Activated CD4-positive, alpha-beta T cell treated with anti-CD3 and anti-CD28 coated beads for 36 hours (primary cell): ENCODE measurements at places on chromosomes 3 and 15.

- DNase-seq, result no peak
Observed at GRCh38 chr3:182133752-182134151, 422.0 kb downstream of the SOX2 start.

DNA sequence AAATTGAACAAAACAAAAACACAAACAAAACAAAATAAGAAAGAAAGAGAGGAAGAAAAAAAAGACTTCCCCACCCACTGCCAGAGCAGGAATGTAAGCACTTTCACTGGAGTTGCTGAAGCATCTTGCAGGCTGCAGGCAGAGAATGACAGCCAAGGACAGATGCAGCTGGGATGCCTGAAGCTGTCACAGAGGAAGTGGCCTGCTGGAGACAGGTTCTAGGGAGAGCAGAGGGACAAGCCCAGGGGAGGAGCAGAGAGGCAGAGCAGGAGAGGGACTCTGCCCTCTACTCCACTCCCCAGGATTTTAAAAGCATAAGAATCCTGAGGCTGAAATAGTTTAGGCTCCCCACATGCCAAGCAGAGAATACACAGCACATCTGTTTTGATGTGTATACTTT lies 326.2 kb downstream of the TUSC7 start:
- no peak for DNase-seq

- no peak for DNase-seq
Observed at GRCh38 chr3:58049143-58049785, 41.0 kb downstream of the FLNB start.

DNA sequence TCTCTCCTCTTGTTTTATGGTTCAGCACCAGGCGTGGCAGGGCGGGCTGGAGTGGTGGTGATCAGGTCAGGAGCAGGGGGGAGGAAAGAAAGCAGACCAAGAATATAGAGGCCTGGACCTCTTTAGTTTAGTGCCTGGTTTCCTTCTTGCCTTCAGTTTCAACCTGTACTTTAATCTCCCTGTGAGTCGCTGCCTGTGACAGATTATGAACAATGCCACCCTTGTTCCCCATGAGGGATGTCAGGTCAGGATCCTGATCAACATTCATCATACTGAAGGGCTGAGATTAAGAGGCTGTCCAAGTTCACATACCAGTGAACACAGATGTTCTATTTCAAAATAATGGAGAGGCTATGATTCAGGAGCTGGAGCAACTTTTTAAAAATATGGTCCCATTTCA lies 11.4 kb downstream of the ENTPD3 start:
- DNase-seq, result no peak

DNA sequence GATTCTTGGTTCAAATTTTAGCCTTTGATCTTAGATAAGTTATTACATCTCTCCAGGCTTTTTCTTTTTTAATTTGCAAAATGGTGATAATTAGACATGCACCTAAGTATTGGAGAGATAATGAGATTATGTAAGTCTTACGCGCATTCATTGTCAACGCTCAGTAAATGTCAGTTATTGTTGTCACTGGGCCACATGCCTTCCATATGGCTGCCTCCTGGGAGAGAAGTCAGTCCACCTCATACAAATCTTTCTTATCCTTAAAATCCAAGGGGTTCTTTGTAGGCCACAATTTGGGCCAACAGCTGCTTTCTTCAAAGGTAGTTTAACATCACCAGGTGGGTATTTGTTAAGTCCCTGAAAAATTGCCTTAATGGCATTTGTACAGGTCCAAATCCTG lies 25.5 kb upstream of the PTPRG start:
- DNase-seq, result no peak

- no peak for DNase-seq
Observed at GRCh38 chr3:57017459-57017845, 43.0 kb upstream of the SPATA12 start.

- DNase-seq, result no peak
Observed at GRCh38 chr3:25603703-25604102, 61.0 kb downstream of the TOP2B start.

DNA sequence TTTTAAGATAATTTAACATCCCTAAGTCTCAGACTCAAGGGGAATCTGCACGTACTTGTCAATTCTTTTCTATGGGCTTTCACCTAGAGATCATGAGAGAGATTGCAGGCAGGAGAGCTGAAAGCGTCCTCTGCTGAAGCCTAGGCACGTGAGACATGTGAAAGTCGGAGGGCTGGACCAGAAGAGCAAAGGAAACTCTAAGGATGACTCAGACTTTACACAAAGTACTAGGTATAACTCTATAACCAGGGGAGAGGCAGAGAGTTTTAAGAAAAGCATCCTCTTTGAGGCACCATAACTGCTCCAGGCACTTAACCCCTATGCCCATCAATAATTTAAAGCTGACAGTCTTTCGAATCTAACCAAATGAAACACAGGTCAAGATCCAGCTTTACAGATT lies 436.6 kb downstream of the VGLL3 start:
- DNase-seq, result no peak

- DNase-seq, result no peak
Observed at GRCh38 chr15:27826902-27827714, 272.0 kb downstream of the OCA2 start.
